ENCODE measurements at places on chromosomes 6 and 20.

DNA sequence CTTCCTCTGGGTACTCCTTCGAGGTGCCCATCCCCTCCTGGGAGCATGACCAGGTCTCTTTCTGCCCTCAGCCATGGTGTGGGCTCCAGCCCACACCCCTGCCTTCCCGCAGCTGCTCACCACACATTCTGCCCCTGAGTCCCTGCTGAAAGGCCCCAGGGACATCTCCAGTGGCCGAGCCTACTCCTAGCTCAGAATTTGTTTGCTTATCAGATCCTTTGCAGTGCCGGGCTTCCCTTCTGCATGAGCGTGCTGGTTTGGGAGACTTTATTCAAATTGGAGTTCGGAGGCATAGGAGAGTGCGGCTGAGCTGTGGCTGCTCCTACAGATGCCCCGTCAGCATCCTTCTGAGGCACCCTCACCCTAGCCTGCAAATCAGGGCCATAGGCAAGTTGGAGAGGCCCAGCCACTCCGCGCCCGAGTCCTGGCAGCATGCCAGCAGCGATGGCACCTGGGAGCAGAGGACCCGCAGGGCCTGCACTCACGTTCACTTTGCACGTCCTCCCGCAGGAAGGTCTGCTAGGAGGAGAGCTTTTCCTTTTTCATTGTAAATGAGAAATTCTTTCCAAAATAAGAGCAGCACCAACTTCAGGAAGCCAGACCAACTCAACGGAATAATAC is 327.3 kb downstream of the QKI start:
- peak; percentile 36 for DNase-seq

DNA sequence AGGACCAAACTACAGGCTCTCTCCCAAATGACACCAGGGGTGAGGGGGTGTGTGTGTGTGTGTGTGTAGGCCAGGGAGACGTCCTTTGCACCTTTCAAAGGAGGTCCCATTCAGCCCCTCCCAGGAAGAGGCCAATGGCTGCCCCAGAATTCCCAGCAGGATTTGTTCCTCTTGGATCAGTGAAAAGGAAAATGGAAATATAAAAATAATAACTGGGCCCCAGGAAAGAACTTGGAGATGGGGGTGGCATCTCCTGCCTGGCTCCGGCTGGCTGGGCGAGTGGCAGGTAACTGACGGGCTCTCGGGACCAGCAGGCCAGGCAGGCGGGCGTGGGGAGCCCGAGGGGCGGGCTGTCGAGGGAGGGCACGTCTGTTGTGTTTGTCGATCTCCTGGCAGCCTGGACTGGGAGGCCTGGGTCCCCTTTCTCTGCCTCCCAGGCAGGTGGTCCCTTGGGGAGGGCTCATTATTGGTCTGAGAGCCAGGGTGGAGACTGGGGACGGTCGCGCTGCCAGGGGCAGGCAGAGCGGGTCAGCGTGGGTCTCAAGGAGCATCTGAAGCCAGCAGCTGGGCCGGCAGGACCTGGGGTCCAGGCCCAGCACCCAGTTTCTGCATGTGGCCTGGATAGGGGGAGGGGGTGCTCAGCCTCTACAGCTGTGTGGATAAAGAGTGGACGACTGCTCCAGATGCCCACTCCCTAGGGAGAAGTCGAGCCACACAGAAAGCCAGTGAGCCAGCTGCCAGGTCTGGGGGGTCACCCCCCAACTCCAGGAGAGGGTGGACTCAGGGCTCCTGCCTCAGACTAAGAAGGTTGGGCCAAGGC is 3.1 kb downstream of the NOL4L start:
- no peak for DNase-seq

DNA sequence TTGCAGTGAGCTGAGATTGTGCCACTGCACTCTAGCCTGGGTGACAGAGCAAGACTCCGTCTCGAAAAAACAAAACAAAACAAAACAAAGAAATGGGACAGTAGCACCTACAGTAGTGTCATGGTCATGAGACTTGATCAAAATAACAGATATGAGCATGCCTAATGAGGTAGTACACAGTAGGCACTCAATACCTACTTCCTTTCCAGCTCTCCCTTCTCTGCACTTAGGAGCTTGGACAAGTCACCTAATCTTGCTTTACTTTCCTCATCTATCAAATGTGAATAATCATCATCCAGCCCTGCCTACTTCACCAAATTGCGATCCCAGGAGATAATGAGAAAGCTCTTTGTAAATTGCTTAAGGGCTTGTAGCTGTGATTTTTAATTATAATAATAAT is 55.4 kb upstream of the EPB41L1 start:
- no peak for DNase-seq

DNA sequence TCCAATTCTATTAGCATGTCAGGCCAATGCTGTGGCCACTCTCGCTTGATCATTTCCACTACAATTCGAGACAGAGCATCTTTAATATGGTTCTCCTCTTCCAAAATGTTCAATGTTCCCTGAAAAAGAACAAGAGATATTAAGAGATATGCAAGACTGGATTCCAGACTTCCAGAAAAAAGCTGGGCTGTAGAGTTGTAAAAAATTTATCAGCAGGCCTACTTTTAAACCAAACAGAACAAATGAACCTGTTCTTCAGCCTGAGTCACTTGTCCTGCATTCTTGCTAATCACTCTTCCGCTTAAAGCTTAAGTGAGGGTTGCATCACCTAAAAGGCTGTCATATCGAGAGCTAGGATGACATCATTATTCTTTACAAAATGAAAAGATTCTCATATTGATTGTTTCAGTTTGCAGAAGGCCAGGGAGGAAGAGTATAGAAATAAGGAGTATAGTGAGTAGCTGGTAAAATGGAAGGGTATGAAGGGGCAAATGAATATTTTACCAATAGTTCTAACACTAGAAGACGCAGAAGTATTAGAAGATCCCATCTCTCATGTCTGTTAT is 4.9 kb downstream of the XPO5 start:
- DNase-seq = no peak

DNA sequence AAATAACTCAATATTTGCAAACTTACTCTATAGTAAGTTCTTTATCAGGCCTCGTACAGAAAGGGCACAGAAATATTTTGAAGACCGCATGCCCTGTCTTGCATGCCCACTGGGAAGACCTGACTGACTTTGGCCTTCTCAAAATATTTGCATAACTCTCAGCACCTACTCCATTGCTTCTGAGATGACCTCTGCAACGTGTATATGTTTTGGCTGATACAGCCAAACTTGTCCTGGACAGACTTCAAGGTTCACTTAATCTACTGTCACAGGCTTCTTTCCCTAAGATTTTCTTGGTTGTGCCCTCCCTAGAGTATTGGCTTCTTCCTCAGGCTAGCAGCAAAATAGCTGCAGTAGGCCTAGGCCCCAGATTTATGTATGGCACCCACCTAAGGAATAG is 21.5 kb upstream of the SERINC3 start:
- no peak for DNase-seq

All from lung microvascular endothelial cell (primary cell).